Activated gamma-delta T cell treated with Interleukin-2 at 50 U/mL for 16 hours (primary cell): ENCODE measurements at places on chromosomes 7 and 10.

GRCh38 chr10:8705415-8705814, 650.9 kb downstream of the GATA3 start:
- DNase-seq: no peak

DNA sequence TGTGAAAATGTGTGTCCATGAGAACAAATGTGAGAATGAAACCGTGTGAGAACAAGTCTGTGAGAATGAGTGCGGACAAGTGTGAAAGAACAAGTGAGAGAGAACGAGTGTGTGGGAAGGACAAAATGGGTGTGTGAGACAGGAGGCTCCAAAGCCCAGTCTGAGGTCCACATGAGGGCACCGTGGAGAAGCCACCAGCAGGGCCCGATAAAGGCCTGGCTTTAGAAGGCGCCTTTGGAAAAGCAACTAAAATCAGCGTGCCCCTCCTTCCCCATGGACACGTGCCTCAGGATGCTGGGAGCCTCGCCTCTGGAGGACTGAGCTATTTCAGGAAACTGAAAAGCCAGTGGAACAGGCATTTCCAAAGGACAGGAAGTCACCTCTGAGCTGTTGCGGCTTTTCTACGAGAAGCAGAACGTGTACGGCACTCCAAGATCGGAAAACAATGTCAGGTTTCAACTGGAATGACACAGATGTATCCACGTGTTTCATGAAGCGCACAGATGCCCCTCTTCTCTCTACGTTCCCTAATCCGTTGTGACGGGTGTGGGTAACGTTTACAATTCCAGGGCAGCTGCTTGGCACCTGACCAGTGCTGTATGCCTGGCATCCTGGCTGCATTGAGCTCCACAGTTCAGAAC, 46.4 kb downstream of the ESYT2 start:
- DNase-seq: no peak

DNA sequence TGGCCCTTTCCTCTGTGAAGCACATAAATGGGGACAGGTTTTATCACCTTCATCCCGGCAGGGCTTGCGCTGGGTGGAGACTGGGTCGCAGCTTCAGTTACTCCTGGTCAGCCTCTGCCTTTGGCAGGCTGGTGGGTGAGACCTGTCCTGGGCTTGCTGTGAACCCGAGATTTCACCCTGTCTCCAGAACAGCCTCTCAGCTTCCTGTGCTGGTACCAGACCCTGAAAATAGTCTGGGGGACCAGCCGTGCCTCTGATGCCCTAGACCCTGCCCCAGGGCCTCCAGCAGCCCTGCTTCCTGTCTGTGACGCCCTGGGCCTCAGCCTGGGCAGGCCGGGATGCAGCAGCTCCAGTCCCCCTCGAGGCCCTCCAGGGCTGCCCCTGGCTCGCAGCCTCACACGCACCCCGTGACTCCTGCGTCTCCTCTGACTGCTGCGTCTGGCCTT, 13.2 kb upstream of the PWWP2B start:
- no peak for DNase-seq

- DNase-seq: no peak
These were observed 366.6 kb upstream of the PFKP start for GRCh38 chr10:2700626-2701305.

DNA sequence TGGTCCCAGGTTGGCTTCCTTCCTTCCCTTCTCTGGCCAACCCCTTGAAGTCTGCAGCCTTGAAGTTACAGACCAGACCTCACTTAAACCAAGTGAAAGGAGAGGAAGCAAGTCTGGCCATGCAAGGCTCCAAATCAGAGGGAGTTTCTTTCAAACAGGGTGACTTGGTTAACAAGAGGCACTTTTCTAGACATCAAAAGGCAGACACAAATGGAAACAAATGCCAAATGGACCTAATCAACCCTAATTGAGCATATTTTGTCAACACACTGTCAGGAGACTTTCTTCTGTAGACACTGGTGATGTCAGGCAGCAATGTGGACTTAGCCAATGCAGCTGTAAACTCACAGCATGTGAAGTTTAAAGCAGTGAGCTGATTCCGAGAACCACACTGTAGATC, 282.7 kb upstream of the FZD8 start:
- DNase-seq: no peak

- no peak for DNase-seq
These were observed 53.8 kb upstream of the FAM204A start for GRCh38 chr10:118395947-118396346.

DNA sequence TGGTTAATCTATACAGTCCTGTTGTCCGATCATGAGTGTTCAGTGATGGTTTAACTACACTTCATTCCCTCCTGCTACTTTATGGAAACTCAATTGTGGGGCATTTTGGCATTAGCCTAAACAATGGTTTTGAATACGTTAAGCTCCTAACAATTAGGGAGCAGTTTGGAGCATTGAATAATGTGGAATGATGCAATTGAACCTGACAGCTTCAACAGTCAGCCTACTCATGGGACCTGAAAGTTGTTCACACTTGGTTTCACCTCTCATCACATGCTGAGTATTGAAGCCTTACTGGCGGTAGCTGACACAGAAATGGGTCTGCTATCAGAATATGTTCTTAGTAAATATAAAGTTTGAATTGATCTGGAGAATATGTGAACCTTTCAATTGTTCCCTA, 186.1 kb downstream of the MLLT10 start:
- DNase-seq: no peak

- DNase-seq: no peak
These were observed 464.4 kb upstream of the MBL2 start for GRCh38 chr10:53236941-53237340.

- no peak for DNase-seq
These were observed 193.1 kb upstream of the POM121L12 start for GRCh38 chr7:52842202-52842900.

DNA sequence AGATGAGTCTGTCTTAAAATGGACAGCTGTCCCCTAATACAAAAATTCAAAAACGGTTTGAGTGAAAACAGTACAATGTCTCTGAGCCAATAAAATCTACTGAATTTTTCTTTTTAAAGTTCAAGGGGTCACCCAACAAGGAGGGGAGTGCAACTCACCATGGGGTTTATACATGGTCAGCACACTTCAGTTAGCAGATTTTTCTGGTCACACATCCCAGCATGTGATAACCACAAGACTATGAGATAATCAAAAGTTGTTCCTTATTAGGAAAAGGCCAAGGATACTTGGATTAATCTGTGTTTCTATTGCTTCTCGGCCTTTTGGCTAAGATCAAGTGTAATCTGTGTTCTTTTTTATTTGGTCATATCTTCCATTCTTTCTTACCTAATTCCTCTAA, 31.6 kb downstream of the ABCB5 start:
- no peak for DNase-seq

DNA sequence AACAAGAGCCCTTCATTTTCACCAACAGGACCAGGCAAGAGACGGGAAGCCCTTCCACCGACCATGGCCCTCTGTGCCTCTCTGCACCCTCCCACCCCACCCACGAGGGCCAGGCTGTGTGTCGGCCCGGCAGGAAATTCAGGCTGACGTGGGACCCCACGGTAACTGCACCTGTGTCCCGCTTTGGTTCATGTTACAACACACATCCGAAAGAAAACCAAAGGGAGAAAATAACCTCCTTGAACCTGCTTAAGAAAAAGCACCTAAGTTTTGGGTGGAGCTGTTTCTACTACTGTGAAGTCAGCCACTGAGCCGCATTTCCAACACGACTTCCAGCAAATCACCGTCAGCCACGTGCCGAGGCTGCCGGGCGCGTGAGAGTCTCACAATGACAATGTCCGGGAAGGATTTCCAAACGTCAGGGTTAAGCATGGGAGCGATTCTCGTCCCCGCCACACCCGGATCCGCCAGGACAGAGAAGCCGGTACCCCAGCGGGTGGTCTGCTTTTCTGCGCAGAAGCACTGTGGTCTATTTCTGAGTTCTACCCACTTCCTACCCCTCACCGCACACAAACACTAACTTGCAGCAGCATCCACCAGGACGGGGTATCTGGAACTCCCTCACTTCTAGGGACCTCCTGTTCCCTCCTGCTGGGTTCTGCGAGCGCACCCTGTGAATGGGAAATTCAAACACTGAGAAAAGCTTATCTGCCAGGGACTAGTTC, 36.6 kb downstream of the AMZ1 start:
- DNase-seq: no peak

DNA sequence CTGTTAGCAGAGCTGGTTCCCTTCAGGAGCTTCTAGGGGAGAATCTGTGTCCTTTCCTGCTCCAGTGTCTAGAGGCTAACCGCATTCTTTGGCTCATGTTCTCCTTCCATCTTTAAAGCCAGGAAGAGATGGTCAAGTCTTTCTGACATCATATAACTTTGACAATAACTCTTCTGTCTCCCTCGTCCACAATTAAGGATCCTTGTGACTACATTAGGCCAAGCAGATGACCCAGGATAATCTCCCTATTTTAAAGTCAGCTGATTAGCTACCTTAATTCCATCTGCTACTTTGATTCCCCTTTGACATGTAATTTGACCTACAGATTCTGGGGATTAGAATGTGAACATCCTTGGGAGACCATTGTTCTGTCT, 28.1 kb upstream of the SLC26A4 start:
- no peak for DNase-seq

DNA sequence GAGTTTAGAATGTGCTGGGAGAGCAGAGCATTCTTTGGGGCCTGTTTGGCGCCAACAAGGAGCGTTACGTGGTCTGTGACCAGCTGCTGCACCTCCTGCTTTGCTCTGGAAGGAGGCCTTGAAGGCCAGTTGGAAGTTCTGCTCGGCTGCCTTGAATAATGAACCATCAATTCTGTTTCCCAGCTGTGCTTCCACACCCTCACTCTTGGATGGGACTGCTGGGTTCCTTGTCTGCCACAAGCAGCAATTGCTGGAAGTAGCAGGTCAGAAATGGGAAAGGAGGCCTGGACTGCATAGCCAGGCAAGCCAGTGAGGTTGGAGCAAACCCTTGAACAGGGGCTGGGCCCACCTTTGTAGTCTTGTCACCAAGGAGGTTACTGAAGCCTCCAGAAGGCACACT, 86.6 kb upstream of the INSYN2A start:
- DNase-seq: no peak

DNA sequence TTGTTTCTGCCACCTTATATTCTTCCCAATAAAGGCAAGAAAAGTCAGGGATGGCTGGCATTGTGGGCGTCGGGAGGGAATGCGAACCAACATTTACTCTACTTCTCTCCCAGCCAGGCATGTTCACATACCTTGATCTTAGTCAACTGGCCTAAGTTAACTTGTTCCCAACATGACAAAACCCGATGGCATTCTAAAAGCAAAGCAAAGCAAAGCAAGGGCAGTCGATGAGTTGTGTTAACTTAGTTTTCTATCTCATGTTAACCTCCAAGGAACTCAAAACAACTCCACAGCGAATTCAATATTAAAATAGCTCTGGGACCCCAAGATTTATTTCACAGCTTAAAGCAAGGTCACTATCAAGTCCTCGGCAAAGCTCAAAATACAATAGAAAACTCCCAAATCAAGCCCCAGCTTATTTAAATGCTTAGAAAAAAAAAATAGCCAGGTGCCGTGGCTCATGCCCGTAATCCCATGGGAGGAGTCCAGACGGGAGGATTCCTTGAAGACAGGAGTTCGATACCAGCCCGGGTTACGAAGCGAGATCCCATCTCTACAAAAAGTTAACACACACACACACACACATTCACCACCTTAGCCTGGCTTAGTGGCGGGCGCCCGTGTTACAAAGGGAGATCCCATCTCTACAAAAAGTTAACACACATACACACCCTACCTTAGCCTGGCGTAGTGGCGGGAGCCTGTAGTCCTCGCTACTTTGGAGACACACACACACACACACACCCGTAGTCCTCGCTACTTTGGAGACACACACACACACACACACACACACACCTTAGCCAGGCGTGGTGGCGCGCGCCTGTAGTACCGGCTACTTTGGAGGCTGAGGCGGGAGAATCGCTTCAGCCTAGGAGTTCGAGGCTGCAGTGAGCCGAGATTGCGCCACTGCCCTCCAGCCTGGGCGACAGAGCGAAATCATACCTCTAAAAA, 901 bp upstream of the CCNY start:
- DNase-seq: no peak

DNA sequence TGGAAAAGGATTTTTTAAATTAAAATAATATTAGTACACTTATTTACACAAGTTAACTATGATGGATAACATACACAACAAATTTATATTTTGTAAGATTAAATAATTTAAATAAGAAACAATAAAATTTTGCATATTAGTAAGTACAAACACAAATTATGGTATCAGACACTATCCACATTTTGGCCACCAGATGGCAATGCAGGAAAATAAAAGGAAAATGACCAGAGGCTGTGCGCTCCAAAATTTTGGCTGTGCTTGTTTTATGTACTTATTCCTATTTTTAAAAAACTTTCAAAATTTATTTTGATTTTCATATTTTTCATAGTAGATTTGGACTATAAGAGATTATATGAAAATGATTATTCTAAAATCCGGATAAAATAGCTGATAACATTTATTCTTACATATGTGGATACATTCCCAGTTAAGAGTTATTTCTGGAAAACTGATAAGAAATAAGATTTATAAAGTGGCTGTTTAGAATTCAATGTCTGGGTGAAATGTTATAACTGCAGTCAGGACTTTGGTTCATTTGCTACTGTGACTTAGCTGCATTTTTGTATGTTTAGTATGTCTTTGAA, 274.7 kb upstream of the HGF start:
- DNase-seq: no peak

GRCh38 chr10:69055241-69055640, 32.7 kb upstream of the SRGN start:
- DNase-seq: no peak

- no peak for DNase-seq
These were observed 74.3 kb downstream of the GFRA1 start for GRCh38 chr10:116198676-116199035.

- DNase-seq: no peak
These were observed 60.4 kb downstream of the C10orf105 start for GRCh38 chr10:71659111-71659634.

- no peak for DNase-seq
These were observed 59.8 kb downstream of the CPVL start for GRCh38 chr7:29086545-29086944.

GRCh38 chr10:49364747-49365146, 31.1 kb downstream of the DRGX start:
- DNase-seq: no peak

- no peak for DNase-seq
These were observed 31.1 kb downstream of the LMTK2 start for GRCh38 chr7:98137826-98138151.

GRCh38 chr7:45574669-45575500, 717 bp downstream of the ADCY1 start:
- DNase-seq: no peak

- DNase-seq: no peak
These were observed 335.1 kb downstream of the GATA3 start for GRCh38 chr10:8389630-8390029.

GRCh38 chr10:122796796-122797195, 48.9 kb downstream of the CUZD1 start:
- no peak for DNase-seq
